ENCODE measurements at places on chromosomes 16 and 17.

DNA sequence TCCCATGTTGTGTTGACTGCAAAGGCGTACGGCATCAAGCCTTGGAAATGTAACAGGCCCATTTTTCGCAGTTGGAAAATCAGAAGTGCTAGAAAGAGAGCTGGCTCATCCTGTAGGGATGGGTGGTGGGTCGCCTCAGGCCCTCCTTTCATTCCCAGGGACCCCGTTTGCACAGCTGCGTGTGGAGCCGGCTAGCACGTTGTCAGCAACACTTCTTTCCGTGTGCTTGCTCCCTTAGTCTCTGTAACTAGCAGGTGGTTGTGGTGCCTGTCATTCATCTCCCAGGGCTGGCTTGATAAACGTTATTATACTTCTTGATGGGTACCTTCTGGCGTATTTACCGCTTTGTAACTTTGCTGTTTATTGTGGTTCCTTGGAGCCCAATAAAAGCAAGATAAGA is 239.0 kb upstream of the CACNG5 start:
- no peak for DNase-seq

DNA sequence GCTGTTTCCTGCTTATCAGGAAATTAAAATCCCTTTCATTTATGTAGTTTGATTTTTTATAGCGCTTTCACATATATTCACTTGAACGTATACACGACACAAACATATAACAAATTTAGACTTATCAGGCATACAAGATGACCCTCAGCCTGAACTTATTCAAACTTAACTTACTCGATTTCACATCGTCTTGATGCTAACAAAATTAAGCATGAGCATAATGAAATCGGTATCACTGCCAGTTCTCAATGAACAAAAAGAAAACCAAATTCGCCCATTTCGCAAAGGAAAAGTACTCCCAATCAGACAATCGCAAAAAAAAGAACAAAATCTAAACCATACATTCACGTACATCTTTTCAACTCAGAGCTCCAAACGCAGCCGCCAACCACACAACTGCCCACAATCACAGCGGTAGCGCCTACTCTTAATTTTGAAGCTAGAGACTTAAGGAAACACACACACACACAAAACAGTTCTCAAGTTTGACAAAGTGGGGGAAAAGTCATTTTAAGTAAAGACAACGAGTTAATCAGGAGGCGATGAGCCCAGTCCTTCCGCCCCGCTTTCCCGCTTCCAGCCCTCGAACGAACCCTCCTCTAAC is 1.1 kb downstream of the GJC1 start:
- no peak for DNase-seq

- no peak for DNase-seq
Measured at GRCh38 chr17:3890082-3890877, 2.6 kb downstream of the CAMKK1 start.

- no peak for DNase-seq
Measured at GRCh38 chr17:76545918-76546555, 6.2 kb downstream of the PRCD start.

GRCh38 chr17:50425682-50426471 is at the start of gene ACSF2:
Gene ACSF2 (plus strand): TSS chr17:50426218. CDS start chr17:50426262, 44 bp downstream.
- DNase-seq = peak; percentile 62

GRCh38 chr16:27762441-27762840 is 212.5 kb downstream of the KATNIP start:
- no peak for DNase-seq

- peak; percentile 69 for DNase-seq
Measured at GRCh38 chr16:57475711-57476339, 10.5 kb downstream of the DOK4 start.

DNA sequence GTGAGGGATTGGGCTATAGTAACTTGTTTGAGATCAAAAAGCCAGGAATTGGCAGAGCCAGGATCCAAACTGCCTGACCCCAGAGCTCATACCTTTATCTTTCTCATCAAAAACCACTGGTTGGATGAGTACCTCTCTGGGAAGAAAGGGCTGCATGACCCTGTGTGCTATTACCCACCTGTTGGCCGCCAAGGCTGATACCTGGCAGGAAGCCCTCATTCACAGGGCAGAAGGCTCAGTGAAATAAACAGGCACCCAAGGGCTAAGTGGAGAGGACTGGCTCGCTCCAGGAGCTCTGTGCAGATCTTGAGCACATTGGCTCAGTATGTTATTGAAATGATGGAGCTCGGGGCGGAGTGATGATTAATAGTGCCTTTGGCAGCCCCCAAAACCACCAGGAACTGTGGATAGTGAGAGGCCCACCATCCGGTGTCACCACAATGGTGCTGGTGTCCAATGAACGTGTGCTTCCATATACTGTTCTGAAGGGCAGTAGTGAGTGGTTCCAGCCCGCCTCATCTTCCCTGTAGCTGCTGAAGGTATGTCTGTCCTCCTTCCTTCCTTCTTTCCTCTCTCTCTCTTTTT is 197.6 kb downstream of the MSI2 start:
- DNase-seq = no peak

DNA sequence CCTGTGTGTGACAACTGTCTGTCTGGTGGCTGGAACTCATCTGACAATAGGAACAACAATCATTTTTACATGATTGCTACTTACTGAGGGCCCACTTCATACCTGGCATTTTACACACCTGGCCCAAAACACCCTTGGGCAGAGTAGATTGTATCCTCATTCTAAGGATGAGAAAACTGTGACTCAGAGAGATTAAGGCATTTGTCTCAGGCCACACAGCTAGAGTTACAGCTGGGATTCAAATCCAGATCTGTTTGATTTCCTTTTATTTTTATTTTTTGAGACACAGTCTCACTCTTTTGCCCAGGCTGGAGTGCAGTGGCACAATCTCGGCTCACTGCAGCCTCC is 242.1 kb downstream of the XYLT1 start:
- no peak for DNase-seq

GRCh38 chr16:57284209-57284951 is at the start of gene PLLP:
Gene PLLP (minus strand): TSS chr16:57284672. CDS start chr16:57284540, 132 bp downstream.
- DNase-seq = no peak
